ENCODE measurements at places on chromosomes 2 and 18. TPM values are rescaled to one million over a fixed set of nuclear protein-coding genes. Genes with fewer than 3 reads are reported as not detected.

GRCh38 chr2:1141079-1141478 is 190.4 kb downstream of the SNTG2 start:
- H3K4me3 ChIP-seq: no peak overlapping the region
- no peak for DNase-seq
- H3K4me1 ChIP-seq: no peaks in the 10 kb centered on the region
- no peaks in the 10 kb centered on the region for H3K36me3 ChIP-seq
- no peaks in the 10 kb centered on the region for H3K27me3 ChIP-seq

GRCh38 chr2:204604061-204604460 is 58.8 kb downstream of the PARD3B start:
- no peak overlapping the region for H3K4me3 ChIP-seq
- peaks cover 9% of the 10 kb centered on the region for H3K4me1 ChIP-seq
- H3K27ac ChIP-seq: no peak overlapping the region

MC4R gene
- not detected for total RNA-seq

GRCh38 chr2:184543832-184544231 is 54.5 kb upstream of the ZNF804A start:
- H3K36me3 ChIP-seq: no peaks in the 10 kb centered on the region
- no peaks in the 10 kb centered on the region for H3K4me1 ChIP-seq
- no peak overlapping the region for H3K4me3 ChIP-seq
- no peaks in the 10 kb centered on the region for H3K27me3 ChIP-seq

MARCHF4 gene
- total RNA-seq: not detected

IL37 gene
- not detected for total RNA-seq

DNA sequence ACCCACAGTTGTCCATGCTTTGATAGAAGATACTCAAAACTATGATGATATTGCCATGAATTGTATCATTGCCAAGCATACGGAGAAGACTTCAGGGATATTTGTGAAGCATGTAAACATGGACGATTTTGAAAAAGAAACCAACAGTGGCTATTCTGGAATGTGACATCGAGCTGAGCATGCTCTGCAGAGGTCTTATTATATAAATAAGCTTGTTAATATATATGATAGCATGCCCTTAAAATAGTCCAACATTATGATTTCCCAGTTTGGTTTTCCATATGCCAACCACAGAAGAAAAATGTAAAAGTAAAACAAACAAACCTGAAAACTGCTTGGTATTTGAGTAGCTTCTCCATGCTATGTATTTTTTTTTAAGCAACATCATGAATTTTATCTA is 159.1 kb downstream of the LNPK start:
- H3K4me1 ChIP-seq: no peaks in the 10 kb centered on the region
- no peak overlapping the region for H3K4me3 ChIP-seq
- no peak overlapping the region for H3K27ac ChIP-seq
- no peak for DNase-seq
- H3K27me3 ChIP-seq: no peaks in the 10 kb centered on the region

- H3K27me3 ChIP-seq: no peaks in the 10 kb centered on the region
- no peak overlapping the region for H3K27ac ChIP-seq
- no peak for DNase-seq
- H3K4me1 ChIP-seq: no peaks in the 10 kb centered on the region
- no peaks in the 10 kb centered on the region for H3K36me3 ChIP-seq
These were observed 9.3 kb upstream of the NPAS2 start for GRCh38 chr2:100810603-100811145.

- H3K27ac ChIP-seq: no peak overlapping the region
- H3K4me3 ChIP-seq: no peak overlapping the region
- no peaks in the 10 kb centered on the region for H3K4me1 ChIP-seq
- peaks cover 20% of the 10 kb centered on the region for H3K36me3 ChIP-seq
- no peaks in the 10 kb centered on the region for H3K27me3 ChIP-seq
These were observed 53.4 kb downstream of the SLC66A2 start for GRCh38 chr18:79897940-79898625.

DSG4 gene
- total RNA-seq: not detected

GRCh38 chr2:136510244-136510643 is 255.1 kb upstream of the THSD7B start:
- no peak overlapping the region for H3K4me3 ChIP-seq
- H3K36me3 ChIP-seq: no peaks in the 10 kb centered on the region
- no peak overlapping the region for H3K27ac ChIP-seq
- DNase-seq: no peak

CNDP1 gene
- not detected for total RNA-seq

- no peak for DNase-seq
- H3K4me1 ChIP-seq: no peaks in the 10 kb centered on the region
- H3K27ac ChIP-seq: no peak overlapping the region
- H3K27me3 ChIP-seq: no peaks in the 10 kb centered on the region
These were observed 145.0 kb downstream of the NAPG start for GRCh38 chr18:10670856-10671255.

- DNase-seq: no peak
- H3K4me1 ChIP-seq: no peaks in the 10 kb centered on the region
- no peak overlapping the region for H3K4me3 ChIP-seq
- H3K27me3 ChIP-seq: no peaks in the 10 kb centered on the region
- peak overlapping the region; percentile 40 for H3K27ac ChIP-seq
These were observed 327.0 kb upstream of the THUMPD2 start for GRCh38 chr2:40106061-40106460.

DNA sequence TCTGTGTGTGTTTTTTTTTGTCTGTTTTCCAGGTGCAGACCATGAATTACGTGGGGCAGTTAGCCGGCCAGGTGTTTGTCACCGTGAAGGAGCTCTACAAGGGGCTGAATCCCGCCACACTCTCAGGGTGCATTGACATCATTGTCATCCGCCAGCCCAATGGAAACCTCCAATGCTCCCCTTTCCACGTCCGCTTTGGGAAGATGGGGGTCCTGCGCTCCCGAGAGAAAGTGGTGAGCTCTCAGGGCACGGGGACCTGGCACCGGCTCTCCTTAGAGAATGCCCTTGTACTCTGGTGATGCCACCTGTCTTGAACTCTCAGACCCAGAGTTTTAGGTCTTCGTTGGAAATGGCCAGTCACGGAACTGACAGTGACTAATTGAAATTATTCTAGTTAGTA is 19.1 kb downstream of the LPIN1 start:
- H3K27me3 ChIP-seq: no peaks in the 10 kb centered on the region
- no peak overlapping the region for H3K4me3 ChIP-seq
- no peak for DNase-seq
- H3K36me3 ChIP-seq: peaks cover 15% of the 10 kb centered on the region
- H3K4me1 ChIP-seq: no peaks in the 10 kb centered on the region

TRIM54 gene
- not detected for total RNA-seq

- H3K27ac ChIP-seq: peak overlapping the region; percentile 40
- H3K36me3 ChIP-seq: no peaks in the 10 kb centered on the region
- H3K27me3 ChIP-seq: no peaks in the 10 kb centered on the region
- H3K4me3 ChIP-seq: no peak overlapping the region
- H3K4me1 ChIP-seq: no peaks in the 10 kb centered on the region
These were observed 23.1 kb downstream of the PRPF40A start for GRCh38 chr2:152694161-152694661.

OSBPL1A gene
- 30.9 TPM for total RNA-seq

- H3K27me3 ChIP-seq: no peaks in the 10 kb centered on the region
- no peak overlapping the region for H3K27ac ChIP-seq
- H3K4me1 ChIP-seq: no peaks in the 10 kb centered on the region
- DNase-seq: no peak
- H3K36me3 ChIP-seq: no peaks in the 10 kb centered on the region
These were observed 245.2 kb upstream of the SPHKAP start for GRCh38 chr2:228426502-228427216.

- H3K36me3 ChIP-seq: no peaks in the 10 kb centered on the region
- H3K27ac ChIP-seq: no peak overlapping the region
- no peaks in the 10 kb centered on the region for H3K27me3 ChIP-seq
- no peak overlapping the region for H3K4me3 ChIP-seq
- DNase-seq: no peak
These were observed 297.0 kb upstream of the PKDCC start for GRCh38 chr2:41750829-41751228.

CHPF gene
- total RNA-seq: 55.2 TPM

FEV gene
- not detected for total RNA-seq

DNA sequence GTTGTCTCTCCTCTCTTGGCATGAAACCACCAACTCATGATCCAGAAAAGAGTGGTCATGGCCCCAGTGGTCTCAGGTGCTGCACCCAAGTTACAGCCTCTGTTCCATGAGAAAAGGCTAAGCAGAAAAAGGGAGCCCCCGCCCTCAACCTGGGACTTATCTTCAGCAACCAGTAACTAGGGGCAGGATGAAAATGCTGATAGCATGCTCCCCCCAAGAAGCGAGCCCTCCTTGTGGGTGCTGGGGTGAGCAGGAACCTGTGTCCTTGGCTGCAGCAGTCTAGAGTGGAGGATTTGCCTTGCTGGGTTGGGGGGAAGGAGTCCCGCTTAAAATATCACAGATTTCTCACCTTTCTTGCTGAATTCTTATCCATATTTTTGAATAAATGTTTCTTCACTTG is 490.0 kb downstream of the SUCLG1 start:
- no peak overlapping the region for H3K27ac ChIP-seq
- no peaks in the 10 kb centered on the region for H3K36me3 ChIP-seq
- no peak for DNase-seq
- H3K4me1 ChIP-seq: no peaks in the 10 kb centered on the region
- no peaks in the 10 kb centered on the region for H3K27me3 ChIP-seq

DNA sequence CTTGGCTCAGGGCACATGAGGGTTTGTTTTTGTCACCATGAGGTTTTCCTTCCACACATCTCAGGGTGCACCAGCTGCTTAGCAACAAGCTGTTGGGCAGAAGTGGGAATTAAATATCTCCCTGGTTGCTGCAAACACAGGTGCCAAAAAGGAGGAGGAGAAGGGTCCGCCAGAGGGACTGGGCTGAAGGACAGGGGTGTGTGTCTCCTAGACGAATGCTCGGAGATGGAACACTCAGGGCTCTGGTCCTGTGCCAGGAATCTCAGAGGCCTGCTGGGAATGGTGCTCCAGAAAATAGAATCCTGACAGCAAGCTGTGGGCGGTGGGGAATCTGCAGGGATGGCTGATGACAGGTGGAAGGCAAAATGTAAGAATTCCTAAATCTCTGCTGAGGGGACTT is 94.5 kb downstream of the VSNL1 start:
- H3K36me3 ChIP-seq: no peaks in the 10 kb centered on the region
- H3K27ac ChIP-seq: no peak overlapping the region
- H3K4me1 ChIP-seq: no peaks in the 10 kb centered on the region
- no peak overlapping the region for H3K4me3 ChIP-seq
- H3K27me3 ChIP-seq: no peaks in the 10 kb centered on the region

DNA sequence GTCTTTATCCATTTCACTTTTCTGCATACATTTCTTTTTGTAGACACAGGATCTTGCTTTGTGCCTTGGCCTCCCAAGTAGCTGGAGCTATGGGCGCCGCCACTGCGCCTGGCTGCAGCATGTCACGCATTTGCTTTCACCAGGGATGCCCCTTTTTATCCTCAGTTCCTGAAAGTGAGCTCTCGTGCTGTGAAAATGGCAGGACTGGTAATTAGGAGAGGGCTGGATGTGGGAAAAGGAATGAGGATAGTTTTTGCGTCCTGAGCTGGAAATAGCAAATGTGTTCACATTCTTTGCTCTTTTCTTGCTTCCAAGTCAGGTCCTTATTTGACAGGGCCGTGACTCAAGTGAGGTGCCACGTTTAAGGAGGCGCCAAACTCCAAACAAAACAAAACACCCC is 104.6 kb downstream of the LDLRAD4 start:
- no peaks in the 10 kb centered on the region for H3K36me3 ChIP-seq
- H3K4me3 ChIP-seq: no peak overlapping the region
- H3K27ac ChIP-seq: no peak overlapping the region
- no peak for DNase-seq
- no peaks in the 10 kb centered on the region for H3K27me3 ChIP-seq
- H3K4me1 ChIP-seq: no peaks in the 10 kb centered on the region

DNA sequence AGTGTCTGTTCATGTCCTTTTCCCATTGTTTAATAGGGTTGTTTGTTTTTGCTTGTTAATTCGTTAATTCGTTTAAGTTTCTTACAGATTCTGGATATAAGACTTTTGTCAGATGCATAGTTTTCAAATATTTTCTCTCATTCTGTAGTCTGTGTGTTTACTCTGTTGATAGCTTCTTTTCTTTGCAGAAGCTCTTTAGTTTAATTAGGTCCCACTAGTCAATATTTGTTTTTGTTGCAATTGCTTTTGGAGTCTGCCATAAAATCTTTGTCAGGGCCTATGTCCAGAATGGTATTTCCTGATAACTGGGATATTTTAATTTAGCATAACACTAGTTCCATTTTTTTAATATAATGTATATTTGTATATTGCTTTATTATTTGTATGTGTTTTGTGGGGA is 1380.1 kb downstream of the SUCLG1 start:
- no peak for DNase-seq
- no peak overlapping the region for H3K4me3 ChIP-seq
- no peaks in the 10 kb centered on the region for H3K36me3 ChIP-seq
- no peak overlapping the region for H3K27ac ChIP-seq
- no peaks in the 10 kb centered on the region for H3K27me3 ChIP-seq
- peaks cover 10% of the 10 kb centered on the region for H3K4me1 ChIP-seq

NGEF gene
- 16.5 TPM for total RNA-seq

GRCh38 chr18:60047556-60047955 is 147.8 kb downstream of the PMAIP1 start:
- no peaks in the 10 kb centered on the region for H3K4me1 ChIP-seq
- no peak overlapping the region for H3K4me3 ChIP-seq
- H3K27me3 ChIP-seq: no peaks in the 10 kb centered on the region
- H3K36me3 ChIP-seq: no peaks in the 10 kb centered on the region
- H3K27ac ChIP-seq: no peak overlapping the region
- no peak for DNase-seq

GRCh38 chr2:239305222-239305575 is 95.6 kb downstream of the HDAC4 start:
- H3K36me3 ChIP-seq: no peaks in the 10 kb centered on the region
- H3K4me3 ChIP-seq: no peak overlapping the region
- no peak overlapping the region for H3K27ac ChIP-seq
- no peaks in the 10 kb centered on the region for H3K4me1 ChIP-seq
- H3K27me3 ChIP-seq: no peaks in the 10 kb centered on the region

GRCh38 chr18:76259096-76259495 is 235.9 kb downstream of the ZNF516 start:
- H3K4me3 ChIP-seq: no peak overlapping the region
- no peak overlapping the region for H3K27ac ChIP-seq
- DNase-seq: no peak
- H3K4me1 ChIP-seq: peaks cover 4% of the 10 kb centered on the region
- H3K27me3 ChIP-seq: no peaks in the 10 kb centered on the region

DNA sequence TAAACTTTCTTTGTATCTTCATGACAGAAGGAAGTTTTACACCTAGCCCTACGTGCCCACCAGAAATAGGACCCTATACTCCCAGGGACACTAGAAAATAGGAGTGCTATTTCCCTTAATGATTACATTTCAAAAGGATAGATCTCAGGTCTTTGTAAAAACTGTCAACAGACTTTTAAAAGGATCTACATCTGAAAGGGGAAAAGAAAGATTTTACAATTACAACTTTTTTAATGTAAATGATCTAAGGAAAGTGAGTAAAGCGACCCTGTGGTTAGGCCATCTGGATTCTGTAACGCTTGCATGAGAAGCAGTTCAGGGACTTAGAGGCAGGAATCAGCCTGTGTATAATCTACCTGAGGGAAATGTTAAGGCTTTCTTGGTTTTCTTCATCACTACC is 431.8 kb upstream of the MC4R start:
- no peak overlapping the region for H3K27ac ChIP-seq
- no peaks in the 10 kb centered on the region for H3K27me3 ChIP-seq
- H3K36me3 ChIP-seq: no peaks in the 10 kb centered on the region
- no peak overlapping the region for H3K4me3 ChIP-seq
- DNase-seq: no peak

All from esophagus squamous epithelium (tissue), 5 donors.